Activated T-cell treated with anti-CD3 and anti-CD28 coated beads for 24 hours (primary cell): ENCODE measurements at places on chromosomes 1 and 21.

GRCh38 chr1:47722909-47723580, 274.1 kb downstream of the TRABD2B start:
- DNase-seq: no peak

GRCh38 chr1:19081218-19081893, 124.9 kb upstream of the IFFO2 start:
- no peak for DNase-seq

DNA sequence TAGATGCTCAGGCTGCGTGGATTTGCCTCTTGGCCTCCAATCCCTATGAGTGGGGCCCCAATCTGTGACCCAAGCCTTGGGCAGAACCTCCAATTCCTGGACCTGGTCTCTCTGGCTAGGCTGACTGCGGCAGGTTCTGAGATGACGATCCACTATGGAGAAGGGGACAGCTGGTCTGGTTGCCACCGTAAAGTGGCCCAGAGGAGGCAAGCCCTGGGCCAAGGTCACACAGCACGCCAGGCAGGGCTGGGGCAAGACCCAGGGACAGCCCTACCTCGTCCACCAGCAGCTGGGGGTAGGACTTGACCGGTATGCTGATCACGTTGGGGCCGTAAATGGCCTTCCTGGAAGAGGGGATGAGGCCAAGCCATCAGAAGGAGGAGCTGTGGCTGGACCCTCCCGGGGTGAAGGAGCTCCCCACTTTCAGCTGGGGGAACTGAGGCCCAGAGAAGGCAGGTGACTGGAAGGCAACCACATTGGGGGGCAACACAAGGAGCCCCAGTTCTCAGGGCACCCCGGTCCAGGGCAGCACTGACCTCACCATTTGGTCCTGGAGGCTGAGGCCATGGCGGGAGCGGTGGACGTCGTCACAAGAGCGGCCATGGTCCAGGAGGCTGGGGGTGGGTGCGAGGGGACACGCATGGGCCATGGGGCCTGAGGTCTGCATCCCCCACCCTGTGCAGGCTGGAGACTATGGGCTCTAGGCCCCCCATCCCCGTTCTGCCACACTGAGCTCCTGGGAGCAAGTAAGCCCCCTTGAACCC, 9.8 kb downstream of the ATP13A2 start:
- no peak for DNase-seq

- no peak for DNase-seq
Observed at GRCh38 chr1:154778944-154779343, 91.1 kb downstream of the KCNN3 start.

GRCh38 chr1:183025782-183026774, 2.9 kb downstream of the LAMC1 start:
- no peak for DNase-seq

DNA sequence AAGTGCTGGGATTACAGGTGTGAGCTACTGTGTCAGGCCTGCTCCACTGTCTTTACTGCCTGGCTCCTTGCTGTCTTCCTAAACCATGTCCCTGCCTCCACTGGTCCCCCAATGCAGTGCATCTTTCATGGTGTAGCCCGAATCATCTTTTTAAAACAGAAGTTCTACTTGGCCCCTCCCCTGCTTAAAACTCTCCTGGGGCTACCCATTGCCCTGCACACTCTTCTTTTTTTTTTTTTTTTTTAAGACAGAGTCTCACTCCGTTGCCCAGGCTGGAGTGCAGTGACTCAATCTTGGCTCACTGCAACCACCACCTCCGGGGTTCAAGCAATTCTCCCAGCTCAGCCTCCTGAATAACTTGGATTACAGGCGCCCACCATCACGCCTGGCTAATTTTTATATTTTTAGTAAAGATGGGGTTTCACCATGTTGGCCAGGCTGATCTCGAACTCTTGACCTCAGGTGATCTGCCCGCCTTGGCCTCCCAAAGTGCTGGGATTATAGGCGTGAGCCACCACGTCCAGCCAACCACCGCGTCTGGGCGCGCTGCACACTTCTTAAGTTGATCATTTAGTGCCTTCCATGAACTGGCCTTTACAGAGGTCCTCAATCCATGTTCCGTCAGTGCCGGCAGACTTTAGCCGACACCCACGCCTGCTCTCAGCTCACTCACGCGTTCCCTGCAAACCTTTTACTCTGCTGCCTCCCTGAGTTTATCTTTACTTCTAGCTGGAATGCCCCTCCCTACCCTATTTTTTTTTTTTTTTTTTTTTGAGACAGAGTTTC, 2.4 kb downstream of the FCN3 start:
- no peak for DNase-seq

- no peak for DNase-seq
Observed at GRCh38 chr1:192802406-192802805, 6.4 kb upstream of the RGS2 start.

DNA sequence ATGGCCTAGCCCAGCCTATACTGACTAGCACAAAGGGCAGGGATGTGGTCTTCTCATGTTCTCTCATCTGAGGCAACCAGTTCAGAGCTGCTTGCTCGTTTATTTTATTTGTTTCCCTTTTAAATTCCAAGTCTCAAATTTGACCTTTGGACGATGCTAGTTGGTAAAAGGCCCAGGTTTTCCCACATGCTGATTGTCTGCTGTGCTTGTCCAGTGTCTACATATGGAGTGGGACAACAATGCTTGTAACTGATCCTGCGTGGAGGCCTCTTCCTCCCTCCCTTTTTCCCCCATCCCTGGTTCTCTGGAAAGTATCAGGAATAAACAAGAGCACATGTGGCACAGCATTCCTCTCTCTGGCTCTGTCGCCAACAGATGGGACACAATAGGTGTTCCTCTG, 34.0 kb upstream of the BEND5 start:
- no peak for DNase-seq

DNA sequence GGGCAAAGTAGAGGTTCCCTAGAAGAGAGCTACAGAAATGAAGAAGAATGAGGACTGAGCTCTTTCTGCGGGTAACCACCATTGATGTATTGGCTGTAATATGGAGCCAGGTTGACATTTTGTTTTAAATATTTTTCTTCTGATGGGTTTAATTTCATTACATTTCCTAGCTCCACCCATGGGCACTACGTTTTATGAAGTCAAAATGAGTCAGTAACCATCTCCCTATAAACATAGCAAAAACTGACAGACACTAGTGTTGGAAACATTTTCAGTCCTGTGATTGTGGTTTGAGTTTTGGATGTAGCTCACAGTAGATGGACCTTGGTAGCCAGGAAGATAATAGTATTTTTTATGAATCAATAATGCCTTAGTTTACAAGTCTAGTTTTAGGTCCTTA, 470.4 kb upstream of the B3GALT2 start:
- no peak for DNase-seq

- no peak for DNase-seq
Observed at GRCh38 chr1:61776091-61776490, 33.8 kb downstream of the PATJ start.

DNA sequence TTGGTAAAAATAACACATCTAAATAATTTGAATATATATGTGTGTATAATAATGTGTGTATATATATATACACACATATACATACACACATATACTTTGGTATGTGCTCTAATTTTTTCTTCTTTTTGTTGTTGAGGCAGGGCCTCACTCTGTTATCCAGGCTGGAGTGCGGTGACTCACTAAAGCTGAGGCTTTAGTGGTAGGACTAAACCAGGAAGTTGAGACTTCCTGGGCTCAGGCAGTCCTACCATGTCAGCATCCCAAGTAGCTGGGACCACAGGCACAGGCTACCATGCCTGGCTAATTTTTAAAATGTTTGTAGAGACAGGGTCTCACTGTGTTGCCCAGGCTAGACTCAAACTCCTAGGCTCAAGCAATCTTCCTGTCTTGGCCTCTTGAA, 46.7 kb upstream of the CXADR start:
- DNase-seq: no peak

DNA sequence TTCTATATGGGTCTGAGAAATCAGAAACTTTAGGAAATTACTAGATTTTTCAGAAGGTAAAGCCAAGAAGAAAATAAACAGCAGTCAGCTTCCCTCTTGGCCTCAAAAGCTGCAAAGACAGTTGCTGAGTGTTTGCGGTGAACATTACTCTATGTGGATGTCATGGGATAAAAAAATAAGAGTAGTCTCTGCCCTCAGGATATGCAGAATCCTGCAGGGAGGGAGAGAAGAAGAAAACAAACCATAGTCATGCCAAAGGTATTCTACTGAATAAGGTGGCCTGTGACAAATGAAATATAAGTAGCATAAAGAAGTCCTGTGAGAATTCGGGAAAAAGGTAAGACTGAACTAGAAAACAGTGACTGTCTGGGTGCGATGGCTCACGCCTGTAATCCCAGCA, 19.0 kb downstream of the YARS1 start:
- DNase-seq: no peak

GRCh38 chr21:34362670-34363069, 1.1 kb upstream of the KCNE2 start:
- DNase-seq: no peak
